ENCODE measurements at places on chromosomes 2 and 18.

DNA sequence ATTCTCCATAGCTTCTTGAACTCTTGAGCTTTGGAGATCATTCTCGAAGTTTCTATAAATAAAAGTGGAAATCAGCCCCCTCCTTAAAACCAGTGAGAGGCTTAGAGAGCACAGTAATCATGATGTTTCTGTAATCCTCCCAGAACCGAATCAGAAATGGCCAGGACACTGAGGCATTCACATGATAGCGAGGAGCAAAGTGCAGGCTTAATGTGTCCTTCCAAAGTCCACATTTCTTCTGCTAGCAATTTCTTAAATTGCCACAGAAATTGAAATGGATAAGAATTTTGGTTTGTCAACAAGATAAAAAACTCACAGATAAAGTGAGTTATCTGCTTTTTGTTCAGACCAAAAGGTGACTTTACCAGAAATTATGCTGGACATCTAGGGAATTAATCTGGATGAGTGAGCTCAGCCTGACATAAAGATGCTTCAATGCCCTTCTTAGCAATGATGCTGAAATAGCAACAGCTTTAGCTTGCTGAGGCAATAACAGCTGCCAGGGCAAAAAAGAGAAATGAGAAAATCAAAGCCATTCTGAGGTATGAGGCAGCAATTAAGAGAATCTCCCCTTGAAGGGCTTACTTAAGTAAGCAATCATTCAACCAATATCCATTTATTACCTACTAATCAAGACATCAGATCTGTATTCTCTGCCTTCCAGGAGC is 82.4 kb upstream of the PHLPP1 start:
- DNase-seq: no peak

GRCh38 chr18:49612515-49613033 is 50.7 kb downstream of the LIPG start:
- DNase-seq: no peak

GRCh38 chr2:20665243-20666004 is 1.5 kb upstream of the GDF7 start:
- no peak for DNase-seq

GRCh38 chr18:71011389-71011788 is 722.5 kb downstream of the SOCS6 start:
- no peak for DNase-seq

- no peak for DNase-seq
These were observed 894.1 kb downstream of the SLC4A3 start for GRCh38 chr2:220521551-220521950.

GRCh38 chr18:69400976-69401225 is 213 bp downstream of the DOK6 start:
- DNase-seq: no peak

GRCh38 chr2:207944334-207944733 is 81.0 kb downstream of the PLEKHM3 start:
- DNase-seq: no peak

- no peak for DNase-seq
These were observed 114.4 kb downstream of the NCK2 start for GRCh38 chr2:105858868-105859693.

GRCh38 chr2:81242501-81242900 is 937.9 kb upstream of the LRRTM1 start:
- no peak for DNase-seq

DNA sequence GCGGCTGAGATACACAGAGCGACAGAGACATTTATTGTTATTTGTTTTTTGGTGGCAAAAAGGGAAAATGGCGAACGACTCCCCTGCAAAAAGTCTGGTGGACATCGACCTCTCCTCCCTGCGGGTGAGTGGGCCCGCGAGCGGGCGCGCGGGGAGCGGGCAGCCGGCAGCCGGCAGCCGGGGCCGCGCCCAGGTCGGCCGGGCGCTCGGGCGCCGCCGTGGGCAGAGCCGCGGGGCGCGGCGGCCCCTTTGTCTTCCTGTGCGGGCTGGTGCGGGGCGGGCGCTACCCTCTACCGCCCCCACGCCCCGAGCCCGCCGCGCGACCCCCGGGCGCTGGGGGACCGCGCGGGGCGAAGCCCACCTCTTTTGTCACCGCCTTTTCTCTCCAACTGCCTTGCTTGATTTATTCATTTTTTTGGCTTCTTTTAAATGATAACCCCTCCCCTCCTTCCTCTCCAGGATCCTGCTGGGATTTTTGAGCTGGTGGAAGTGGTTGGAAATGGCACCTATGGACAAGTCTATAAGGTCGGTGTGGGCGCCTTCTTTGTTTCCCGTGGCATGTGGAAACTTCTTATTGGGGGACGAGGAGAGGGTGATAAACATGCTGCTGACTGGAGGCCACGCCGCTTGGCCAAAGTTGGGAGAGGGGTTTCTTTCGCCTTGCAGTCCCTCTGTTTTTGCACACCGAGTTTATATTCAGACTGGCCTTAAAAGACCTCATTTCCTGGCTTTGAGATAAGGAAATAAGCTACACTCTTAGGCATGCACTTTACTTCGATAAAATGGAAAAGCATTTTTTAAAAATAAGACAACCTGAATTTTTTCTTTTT is 722 bp downstream of the MAP4K4 start:
- DNase-seq: peak; percentile 45

DNA sequence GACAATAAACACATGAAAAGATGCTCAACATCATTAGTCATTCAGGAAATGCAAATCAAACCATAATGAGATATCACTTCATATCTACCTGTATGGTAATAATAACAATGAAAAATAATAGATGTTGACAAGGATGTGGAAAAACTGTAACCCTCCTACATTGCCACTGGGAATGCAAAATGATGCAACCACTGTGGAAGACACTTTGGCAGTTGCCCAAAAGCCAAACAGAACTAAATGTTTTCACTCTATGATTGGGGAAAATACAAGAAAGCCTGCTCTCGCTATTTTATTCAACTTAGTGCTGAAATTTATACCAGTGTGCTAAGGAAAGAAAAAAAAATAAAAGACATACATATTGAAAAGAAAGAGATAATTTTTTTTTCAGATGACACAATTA is 934.5 kb downstream of the CNTNAP5 start:
- DNase-seq: no peak

DNA sequence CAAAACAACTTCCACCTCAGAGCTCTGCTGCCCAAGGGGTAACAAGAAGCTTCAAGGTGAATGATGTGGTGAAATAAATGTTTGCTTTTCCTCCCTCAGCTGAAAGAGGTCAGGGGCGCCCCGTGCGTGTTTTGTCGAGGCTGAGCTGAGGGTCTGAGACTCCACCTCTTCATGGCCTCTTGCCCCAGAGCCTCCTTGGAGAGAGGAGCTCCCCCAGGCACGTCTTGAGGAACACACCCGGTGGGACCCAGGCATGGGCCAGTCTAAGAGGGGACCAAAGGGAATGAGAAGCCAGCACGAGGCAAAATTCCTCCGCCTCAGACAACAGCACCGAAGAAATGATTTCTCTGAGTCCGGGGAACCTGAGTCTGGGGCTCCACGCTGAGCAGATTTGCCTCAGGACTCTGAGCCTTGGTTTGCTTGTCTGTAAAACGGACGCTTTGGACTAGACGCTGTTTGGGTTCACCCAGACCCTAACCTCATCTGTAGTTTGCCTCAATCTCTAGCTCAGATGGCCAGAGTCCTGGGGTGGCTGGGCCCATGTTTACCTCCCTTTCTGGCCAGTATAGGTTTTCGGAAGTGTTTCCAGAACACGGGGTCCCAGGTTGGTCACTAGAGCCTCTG is 56.4 kb upstream of the ODC1 start:
- no peak for DNase-seq

DNA sequence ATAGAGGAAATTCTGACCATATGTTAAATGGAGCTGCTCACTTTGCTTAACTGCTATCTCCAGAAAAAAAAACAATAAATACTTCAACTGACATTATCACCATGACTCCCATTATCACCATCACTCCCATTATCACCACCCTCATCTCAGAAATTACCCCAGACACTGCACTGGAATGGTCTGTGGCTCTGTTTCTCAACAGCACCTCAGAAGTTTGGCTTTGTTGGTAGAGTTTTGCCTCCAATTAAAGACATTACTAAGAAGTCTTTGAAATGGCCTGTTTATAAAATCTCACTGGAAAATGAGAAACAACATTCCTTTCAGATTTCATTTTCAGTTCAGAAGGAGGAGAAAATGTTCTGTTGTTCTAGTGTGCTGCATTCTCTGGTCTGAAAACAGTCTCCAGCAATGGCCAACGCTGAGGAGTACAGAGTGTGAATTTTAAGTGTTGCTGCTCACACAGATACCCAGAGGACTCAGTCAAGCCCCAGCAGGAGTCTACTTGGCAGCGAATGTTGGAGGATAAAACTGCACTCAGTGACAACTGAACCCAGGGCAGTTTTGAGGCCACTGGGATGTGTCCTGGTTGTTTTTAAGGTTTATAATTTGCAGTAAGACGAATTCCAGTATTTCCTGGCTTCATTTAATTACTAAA is 364.5 kb upstream of the CDH2 start:
- DNase-seq: no peak

DNA sequence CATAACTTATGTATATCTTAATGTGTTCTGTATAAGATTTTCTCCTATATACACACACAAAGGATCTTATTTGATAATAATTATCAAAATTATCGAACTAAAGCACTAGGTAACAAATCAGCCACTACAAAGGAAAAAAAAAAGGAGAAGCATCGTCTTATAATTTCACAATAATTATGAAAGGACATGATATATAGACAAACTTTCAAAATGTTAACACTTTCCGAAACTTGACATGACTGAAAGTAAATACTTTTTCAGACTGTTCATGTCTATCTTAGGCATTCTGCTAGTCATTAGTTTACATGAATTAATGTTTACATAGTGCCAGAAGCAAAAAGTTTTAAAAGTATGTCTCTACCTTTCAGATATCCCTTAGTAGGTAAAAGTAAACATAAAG is 7.3 kb upstream of the NR4A2 start:
- DNase-seq: no peak

DNA sequence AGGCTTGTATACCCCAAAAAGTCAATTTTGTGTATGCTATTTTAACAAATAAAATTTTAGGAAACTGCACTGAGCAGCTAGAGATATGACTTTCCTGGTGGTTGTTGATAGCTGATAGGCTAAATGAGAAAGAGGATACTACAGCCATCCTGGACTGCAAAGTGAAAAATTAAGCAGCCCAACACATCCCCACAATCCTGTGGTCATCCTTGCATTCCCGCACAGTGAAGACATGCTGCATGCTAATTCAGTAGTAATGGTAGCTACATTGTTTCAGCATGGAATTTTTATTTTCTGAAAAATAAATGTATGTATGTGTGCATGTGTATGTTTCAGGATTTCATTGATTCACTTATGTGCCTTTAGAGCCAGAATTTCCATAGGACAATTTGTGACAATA is 124.2 kb upstream of the CCDC68 start:
- DNase-seq: no peak

- peak; percentile 66 for DNase-seq
These were observed 593 bp upstream of the SDC1 start for GRCh38 chr2:20225294-20226151.

DNA sequence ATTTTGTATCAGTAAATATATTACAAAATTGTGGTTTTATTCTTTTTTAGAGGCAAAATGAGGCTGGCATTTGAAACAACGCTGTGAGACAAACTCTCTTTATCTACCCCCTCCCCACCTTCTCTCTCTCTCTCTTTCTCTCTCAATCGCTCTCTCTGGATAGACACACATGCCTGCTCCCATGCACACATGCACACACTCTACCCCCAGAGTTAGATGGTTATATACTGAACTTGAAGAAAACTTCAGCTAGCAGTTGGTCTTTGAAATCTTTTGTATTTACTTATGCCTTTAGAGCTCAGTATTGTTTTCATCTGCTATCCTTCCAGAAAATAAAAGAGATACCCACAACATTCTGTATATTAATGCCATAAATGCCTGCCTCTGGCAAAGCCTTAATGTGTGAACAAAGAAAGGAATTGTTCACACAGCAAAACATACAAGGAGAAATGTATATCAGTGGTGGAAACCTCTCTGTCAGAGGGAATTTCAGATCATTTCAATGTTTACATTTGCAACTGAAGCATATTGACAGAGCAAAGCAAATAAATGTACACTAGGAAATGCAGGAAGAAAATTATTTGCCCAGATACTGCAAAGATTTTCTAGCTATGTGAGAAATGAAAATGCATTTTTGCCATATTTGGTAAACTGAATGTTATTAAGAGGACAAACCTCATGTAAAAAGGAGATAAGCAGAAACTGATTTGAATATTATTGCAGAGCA is 217.0 kb upstream of the UBE2E3 start:
- DNase-seq: no peak

- no peak for DNase-seq
These were observed 476.5 kb upstream of the SALL3 start for GRCh38 chr18:78503129-78503528.

DNA sequence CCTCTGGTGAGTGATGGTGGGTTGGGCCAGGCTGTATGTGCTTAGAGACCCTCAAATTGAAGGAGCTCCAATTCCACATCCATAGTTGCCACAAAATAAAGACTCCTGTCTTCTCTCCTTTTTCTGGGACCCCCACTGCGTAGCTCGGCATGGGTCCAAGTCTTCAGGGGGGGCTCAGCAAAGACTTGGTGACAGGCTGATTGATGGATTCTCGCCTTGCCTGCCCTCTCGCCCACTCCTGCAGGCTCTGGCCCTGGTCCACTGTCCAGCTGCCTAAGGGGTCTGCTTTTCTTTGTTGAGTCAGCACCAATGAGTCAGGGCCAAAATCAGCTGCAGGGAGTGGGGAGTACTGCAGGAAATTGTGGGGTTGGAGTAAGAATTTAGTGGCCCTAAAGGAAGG is 21.5 kb downstream of the RPL37A start:
- DNase-seq: no peak

DNA sequence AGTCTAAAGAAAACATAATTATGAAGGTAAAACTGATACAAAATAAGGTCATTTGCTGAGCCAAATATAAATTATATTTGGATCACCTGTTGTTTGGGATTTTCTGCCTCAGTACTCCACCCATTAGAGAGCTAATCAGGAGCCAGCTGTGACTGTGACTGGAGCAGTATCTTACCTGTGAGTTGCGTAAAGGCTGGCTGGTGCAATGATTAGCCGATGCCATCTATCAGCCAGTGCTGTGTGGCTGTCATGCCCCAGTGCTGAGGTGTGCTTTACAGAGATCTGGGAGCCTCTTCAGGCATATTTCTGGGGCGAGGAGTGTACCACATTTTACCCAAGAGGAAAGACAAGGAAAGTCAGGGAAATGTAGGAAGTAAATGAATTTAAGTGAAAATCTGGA is 191.8 kb downstream of the LRRTM1 start:
- DNase-seq: no peak

DNA sequence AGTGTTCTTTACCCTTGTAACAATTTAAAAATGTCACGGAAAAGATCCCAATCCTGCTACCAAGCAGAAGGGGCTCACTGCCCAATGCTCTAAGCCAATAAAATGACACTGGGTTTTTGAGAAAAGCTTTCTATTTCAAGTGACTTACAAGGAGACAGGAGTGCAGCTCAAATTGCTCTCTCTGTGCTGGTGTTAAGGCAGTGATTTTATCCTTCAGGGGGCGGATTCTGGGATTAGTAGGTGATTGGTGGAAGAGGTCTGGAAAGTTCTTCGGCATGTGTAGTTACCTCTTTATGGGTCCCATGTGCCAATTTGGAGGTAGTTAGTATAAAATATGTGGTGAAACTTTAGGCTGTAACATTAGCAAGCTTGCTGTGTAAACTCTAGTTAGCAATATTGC is 27.4 kb upstream of the MCM6 start:
- DNase-seq: no peak

Data from NCI-H2227 treated with DMSO at 0.1 percent for 48 hours (cell line).